ENCODE measurements at places on chromosomes 7 and 10.

GRCh38 chr7:73504017-73504416 lies 18.1 kb downstream of the BAZ1B start:
- no peak for DNase-seq

- DNase-seq, result no peak
These were observed 30.6 kb upstream of the PCBD1 start for GRCh38 chr10:70918851-70919530.

GRCh38 chr10:75187961-75188426 lies 22.6 kb upstream of the VDAC2 start:
- DNase-seq, result no peak

DNA sequence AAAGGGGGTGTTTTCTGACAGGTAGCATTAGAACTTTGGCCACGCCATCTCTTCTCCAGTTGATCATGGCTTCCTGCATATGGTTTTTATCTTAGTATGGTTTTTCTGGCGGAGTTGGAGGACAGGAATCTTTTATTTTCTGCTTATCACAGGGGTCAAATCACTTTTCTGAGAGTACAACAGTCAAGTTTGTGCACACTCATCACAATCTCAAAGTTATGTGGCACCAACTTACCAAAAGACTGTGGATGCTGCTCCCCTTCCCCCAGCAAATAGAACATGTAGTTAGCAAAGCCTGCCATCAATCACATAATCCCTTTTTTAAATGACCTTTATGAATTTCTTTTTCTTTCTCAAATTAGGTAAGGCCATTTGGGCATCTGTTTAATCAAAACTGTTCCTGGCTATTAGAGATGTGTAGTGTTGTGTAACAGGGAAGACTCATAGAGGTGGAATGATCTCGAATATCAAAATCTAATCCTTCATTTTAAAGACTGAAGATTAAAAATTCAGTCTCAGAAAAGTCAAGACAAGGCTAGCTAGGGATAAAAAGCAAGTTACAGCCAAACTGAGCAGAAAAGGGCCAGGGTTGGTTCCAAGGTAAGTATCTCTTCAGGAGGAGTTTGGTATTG lies 3.8 kb upstream of the CH25H start:
- no peak for DNase-seq

GRCh38 chr7:35869810-35870209 lies 69.0 kb downstream of the SEPTIN7 start:
- DNase-seq, result no peak

DNA sequence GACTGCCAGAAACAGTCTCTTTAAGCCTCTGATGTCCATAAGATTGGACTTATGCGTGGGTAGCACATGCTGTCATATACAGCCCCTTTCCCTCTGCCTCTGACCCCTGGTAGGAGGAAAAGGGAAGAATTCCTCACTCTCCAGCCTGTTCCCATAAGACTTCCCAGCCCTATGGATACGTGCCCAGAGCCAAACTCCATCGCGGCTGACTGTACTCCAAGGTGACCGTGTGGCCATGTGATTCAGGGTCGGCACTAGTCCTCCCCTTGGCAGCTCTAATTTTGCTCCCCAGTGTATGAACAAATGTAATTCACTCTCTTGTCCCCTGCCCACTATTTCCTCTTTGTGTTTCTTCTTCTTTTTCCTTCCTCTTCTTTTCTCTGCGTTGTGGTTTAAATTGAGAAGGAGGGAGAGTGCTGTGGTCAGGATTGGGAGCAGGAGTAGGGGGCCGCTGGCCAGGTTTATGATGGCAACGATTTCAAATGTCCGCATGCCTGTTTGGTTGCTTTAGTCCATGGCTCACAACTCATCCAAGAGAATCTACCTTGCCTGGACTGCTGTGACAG lies 43.8 kb downstream of the PRLHR start:
- no peak for DNase-seq

- no peak for DNase-seq
These were observed 55.0 kb upstream of the SHH start for GRCh38 chr7:155867280-155867679.

- DNase-seq, result no peak
These were observed 44.8 kb downstream of the CHST3 start for GRCh38 chr10:72009051-72009424.

- no peak for DNase-seq
These were observed 135.6 kb downstream of the LHPP start for GRCh38 chr10:124596962-124597845.

GRCh38 chr7:149285603-149286002 lies 23.6 kb downstream of the ZNF783 start:
- no peak for DNase-seq

GRCh38 chr7:81478664-81479063 lies 291.2 kb downstream of the HGF start:
- no peak for DNase-seq

DNA sequence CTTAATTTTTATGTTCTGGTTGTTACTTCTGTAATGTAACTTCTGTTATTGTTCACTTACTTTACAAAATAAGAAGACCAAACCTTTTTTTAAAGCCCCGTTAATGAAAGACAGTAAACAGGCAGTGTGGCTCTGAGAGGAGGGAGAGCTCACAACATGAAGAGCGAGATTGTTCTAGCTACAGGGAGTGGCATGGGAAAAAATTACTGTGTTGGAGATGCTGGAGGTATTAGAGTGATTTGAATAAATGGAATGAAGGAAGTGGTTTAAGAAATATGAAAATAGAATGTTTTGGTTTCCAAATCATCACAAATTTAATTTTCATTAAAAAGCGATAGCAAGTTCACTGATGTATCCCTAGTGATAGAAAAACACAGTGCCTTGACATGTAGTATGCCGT lies 31.8 kb downstream of the REEP3 start:
- DNase-seq, result no peak

- no peak for DNase-seq
These were observed 521 bp downstream of the LIMK1 start for GRCh38 chr7:74083928-74084721.

DNA sequence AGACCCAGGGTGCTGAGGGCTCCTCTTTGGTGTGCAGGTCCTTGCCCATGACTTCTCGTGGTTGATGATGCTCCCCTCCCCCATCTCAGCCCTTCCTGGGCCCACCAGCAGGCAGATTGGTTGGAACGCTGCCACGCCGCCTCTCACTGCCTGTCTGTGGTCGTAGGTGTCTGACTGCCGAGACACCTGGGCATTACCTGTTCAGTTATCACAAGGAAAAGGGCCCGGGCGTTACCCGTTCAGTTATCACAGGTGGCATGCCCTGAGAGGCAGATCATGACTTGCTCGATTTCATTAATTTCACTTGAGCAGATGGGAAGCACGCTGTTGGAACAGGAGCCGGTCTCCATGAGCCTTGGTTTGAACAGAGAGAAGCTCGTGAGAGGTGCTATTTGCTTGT lies 42.5 kb downstream of the TACR2 start:
- DNase-seq, result no peak

DNA sequence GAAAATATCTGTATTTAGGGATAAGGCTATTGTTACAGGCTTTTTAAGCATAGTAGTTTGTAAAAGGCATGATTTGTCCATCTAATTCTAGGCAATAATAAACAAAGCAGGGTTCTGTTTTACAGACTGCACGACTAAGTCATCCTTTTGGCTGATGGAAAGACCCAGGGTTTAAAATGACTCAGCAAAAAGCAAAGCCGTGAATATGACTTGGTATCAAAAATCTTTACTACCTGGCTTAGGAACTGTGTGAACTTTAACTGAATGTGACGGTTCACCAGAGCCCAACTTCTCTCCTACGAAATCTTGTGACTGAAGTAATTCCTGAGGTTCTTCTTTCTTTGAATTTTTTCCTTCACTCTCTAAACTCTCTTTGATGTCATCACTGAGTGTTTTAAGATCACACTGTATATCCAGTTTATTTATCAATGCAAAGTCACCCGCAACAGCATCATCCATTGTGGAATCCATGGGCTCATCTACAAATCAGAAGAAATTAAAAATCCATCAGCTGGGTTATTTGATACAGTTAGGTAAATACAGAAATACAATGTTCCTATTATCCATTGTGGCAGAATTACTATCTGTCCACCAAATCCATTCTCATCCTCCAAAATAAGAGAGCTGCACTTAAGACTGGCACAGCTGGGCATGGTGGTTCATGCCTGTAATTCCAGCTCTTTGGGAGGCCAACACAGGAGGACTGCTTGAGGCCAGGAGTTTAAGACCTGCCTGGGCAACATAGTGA lies 17.0 kb downstream of the ATE1 start:
- DNase-seq, result no peak

- no peak for DNase-seq
These were observed 24.8 kb downstream of the CDCA7L start for GRCh38 chr7:21920936-21921335.

- no peak for DNase-seq
These were observed 9.0 kb upstream of the RHBDD2 start for GRCh38 chr7:75869776-75870379.

- DNase-seq, result no peak
These were observed 28.4 kb downstream of the PLXNA4 start for GRCh38 chr7:132547821-132548220.

- DNase-seq, result no peak
These were observed 54.9 kb upstream of the ABCB5 start for GRCh38 chr7:20560325-20561180.

- DNase-seq, result no peak
These were observed 49.7 kb upstream of the JAZF1 start for GRCh38 chr7:28230261-28230660.

- DNase-seq, result no peak
These were observed 36.0 kb downstream of the KIAA1549 start for GRCh38 chr7:138945154-138945553.

GRCh38 chr10:113410618-113411017 lies 142.2 kb upstream of the HABP2 start:
- no peak for DNase-seq

DNA sequence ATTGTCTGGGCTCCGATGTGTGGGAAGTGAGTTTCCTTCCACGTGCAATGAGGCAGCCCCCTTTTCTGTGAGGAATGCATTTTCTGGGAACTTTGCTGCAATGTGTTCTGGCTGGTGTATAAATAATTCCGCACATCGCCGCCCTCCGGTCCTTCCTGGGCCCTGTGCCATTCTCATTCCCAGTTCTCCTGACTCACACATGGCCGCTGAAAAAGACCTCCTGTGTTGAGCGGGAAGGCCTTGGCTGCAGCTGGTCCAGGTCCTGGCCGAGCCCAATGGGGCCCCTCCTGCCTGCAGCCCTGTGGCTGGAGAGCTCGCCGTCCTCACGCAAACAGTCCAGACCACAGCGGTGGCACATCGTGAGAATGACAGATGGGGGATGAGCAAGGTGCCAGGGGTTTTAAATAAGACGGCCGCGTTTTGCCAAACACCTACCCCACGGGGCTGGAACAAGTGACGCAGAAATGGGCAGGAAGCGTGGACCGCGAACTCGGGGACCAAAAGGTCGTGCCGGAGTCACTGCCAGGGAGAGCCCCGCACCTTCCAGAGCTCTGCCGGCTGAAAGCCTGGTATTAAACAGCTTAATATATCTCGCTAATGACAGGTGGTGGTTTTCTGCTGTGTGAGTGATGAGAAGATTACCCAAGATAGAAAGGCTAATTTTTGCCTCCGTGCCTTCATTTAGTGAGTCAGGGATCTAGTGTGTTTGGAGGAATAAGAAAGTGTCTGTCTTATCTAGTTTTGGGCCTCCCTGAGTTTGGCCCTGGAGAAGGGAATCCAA lies 37.0 kb downstream of the FAM20C start:
- DNase-seq, result no peak

GRCh38 chr7:93914581-93915066 lies 6.9 kb upstream of the GNG11 start:
- no peak for DNase-seq

GRCh38 chr7:75847707-75848106 lies 31.1 kb upstream of the RHBDD2 start:
- DNase-seq, result no peak

DNA sequence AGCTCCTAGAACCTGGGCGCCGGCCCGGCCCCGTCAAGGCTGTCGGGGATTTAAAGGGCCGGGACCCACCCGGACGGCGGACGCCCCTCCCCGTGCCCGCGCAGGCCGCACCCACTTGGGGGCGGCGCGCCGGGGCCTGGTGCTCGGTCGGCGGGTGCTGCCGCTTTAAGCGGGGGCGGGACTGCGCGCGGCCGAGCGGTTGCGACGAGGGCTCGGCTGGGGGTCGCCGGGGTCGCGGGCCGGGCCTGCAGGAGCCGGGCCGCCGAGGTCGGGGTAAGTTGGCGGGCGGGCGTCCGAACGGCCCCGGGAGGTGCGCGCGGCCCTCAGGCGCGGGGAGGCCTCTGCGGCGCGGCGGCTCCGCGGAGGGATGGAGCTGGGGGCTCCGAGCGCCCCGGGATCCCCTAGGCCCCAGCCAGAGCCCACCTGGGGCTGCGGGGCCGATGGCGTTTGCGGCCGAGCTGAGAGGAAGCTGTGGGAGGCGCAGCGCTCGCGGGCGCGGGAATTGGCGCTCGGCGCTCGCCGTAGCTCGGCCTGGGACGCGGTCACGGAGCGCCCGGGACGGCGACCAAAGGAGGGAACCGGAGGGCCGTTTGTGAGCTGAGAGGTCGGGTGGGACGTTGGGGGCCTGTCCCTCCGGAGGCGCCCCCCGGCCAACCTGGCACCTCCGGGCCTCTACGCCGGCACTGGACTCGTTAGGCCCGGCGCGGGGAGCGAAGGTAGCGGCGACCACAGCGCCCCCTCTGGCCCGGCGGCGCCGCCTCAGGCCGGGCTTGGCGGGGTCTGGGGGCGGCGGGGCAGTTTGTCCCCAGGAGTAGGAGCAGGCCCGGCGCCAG lies at the start of gene TRRAP:
TRRAP (plus strand) TSS at position 168 of the 833 bp plus-strand sequence. CDS start 2,619 bp downstream, outside the sequence.
- no peak for DNase-seq

DNA sequence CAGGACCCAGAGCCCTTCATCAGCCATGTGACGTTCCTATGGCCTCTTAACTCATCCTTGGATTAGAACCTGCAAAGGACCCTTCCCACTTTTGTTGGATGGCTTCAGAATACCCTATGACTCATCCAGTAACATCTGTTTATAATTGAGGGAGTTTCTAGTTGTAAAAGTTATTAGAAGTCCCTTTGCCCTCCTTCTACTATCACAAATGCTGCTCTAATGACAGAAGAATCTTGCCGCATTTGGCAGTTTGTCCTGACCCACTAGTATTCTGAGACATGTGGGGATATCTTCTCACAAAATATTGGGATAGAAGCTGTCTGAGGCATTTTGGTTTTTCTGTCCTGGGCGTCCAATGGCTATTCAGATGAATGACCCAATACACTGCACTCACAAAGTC lies 251.8 kb upstream of the TMEM72 start:
- no peak for DNase-seq

DNA sequence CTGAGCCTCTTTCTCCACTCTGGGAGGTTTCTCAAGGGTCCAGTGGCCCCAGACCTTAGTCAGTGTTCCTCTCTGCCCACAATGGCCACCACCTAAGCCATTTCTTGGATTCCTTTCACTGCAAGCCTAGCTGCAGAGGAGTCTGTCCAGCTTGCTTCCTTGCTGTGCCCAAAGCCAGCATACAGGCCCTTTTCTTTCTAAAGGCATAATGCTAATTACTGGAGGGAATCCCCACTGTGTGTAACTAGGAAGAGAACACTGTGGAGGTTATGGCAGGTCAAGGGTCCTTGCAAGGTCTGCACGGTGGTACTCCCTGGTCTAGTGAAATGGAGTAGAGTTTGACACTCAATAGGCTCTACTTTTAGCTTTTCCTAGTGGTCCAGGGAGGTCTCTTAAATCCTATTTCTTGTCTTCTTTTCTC lies 70.4 kb upstream of the CC2D2B start:
- DNase-seq, result no peak

Data from KG1 (cell line).